ENCODE measurements at places on chromosomes 1 and 21. TPM values are rescaled to one million over a fixed set of nuclear protein-coding genes. Genes with fewer than 3 reads are reported as not detected.

GRCh38 chr1:41108696-41109275 lies 87.3 kb upstream of the SLFNL1 start:
- DNase-seq: no peak

DNA sequence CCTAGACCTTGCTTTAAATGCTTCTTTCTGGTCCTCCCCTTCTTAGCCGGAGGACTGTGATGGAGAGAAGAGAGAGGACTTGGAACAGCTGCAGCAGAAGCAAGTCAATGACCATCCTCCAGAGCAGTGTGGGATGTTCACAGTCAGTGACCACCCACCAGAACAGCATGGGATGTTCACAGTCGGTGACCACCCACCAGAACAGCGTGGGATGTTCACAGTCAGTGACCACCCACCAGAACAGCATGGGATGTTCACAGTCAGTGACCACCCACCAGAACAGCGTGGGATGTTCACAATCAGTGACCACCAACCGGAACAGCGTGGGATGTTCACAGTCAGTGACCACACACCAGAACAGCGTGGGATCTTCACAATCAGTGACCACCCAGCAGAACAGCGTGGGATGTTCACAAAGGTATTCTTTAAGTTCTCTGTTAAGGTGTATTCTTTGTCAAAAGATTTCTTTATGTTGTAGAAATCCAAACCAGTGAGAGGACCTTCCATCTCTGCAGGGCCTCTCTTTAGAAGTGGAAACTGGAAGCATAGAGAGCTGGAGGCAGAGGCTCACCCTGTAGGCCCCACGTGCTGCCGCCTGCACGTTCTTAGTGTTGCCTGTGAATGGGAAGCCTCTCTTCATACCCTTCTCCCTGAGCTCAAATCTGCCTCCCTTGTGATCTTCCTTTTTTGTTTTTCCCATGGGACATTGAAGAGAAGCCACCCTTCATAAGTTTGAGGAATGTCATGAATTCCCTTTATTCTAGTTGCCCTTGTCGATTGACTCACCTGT lies 10.6 kb downstream of the PCNT start:
- no peak for DNase-seq

GRCh38 chr1:228515200-228515834 lies 28.1 kb downstream of the RNF187 start:
- DNase-seq: peak; percentile 44

- DNase-seq: no peak
These were observed 153.1 kb upstream of the CXADR start for GRCh38 chr21:17359781-17360180.

- no peak for DNase-seq
These were observed 112.2 kb downstream of the ITSN1 start for GRCh38 chr21:33754481-33754880.

- no peak for DNase-seq
These were observed 66.1 kb upstream of the ZBTB40 start for GRCh38 chr1:22385537-22385936.

DNA sequence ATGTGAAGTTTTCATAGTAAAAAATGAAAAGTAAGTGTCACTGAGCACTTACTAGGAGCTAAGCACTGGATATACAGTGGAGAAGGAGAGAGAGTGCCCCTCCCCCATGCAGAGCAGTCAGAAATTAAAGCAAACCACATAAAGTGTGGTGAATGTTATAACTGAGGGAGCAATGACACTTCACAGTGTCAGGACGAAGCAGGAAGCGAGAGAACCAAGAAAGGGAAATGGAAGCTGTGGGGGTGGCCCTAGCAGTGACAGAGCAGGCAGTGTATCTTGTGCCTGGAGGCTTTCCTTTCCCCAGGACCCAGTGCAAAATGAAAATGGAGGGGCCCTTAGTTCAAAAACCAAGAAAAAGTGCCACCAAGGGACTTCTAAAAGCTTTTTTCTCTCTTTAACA lies 21.5 kb upstream of the RCAN3 start:
- DNase-seq: peak; percentile 55

DNA sequence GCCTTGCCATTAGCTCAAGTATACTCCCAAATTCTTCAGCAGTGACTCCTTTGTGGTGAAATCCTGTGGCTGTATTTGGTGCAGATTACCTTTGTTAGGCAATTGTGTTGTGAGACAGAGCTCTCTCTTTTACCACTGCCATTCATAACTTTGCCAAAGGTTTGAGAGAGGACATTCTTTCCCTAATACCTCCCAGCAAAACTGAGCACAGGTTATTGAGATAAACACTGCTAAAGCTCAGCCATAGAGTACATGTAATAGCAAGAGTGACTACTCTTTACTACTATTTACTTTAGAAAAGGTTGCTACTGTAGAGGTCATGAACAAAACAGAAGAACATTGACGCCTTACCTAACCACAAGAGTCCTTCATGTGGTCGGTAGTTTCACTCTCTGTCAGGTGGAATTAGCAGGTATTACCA lies 514.0 kb upstream of the ADAMTS5 start:
- DNase-seq: no peak

GRCh38 chr1:18197299-18197698 lies 89.7 kb downstream of the IGSF21 start:
- DNase-seq: no peak

GRCh38 chr1:235513495-235514366 lies 9.5 kb upstream of the B3GALNT2 start:
- DNase-seq: peak; percentile 49

GRCh38 chr1:46244656-46245371 lies 2.7 kb upstream of the RAD54L start:
- peak; percentile 16 for DNase-seq

DNA sequence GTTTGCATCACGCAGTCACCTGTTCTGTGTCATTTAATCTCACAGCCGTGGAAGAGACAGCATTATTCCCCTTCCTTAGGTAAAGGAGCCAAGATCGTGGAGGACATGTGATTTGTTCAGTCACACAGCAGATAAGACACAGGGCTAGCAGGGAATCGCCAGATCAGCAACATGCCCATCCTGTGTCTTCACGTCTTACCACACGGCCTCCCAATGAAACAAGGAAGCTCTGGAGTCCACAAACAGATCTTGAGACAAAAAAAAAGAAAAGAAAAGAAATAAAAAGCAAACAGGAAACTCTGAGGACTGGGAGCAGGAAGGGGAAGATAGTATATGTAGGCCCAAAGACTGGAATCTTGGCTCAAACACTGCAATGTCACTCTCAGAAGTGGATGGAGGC lies 155.3 kb downstream of the ADSS2 start:
- no peak for DNase-seq

- no peak for DNase-seq
These were observed 7.9 kb downstream of the DISC1 start for GRCh38 chr1:231634323-231635013.

MTF2 gene
- 89.3 TPM for polyA plus RNA-seq

NFIA gene
- polyA plus RNA-seq: 2.0 TPM

OLFML3 gene
- polyA plus RNA-seq: not detected

SLAMF6 gene
- 164 TPM for polyA plus RNA-seq

ANKRD45 gene
- polyA plus RNA-seq: not detected

CR1L gene
- not detected for polyA plus RNA-seq

KLF17 gene
- not detected for polyA plus RNA-seq

INAVA gene
- not detected for polyA plus RNA-seq

Data from naive B cell (primary cell).